Esophagus squamous epithelium (tissue), 5 donors: ENCODE measurements at places on chromosomes 5 and 9.

DNA sequence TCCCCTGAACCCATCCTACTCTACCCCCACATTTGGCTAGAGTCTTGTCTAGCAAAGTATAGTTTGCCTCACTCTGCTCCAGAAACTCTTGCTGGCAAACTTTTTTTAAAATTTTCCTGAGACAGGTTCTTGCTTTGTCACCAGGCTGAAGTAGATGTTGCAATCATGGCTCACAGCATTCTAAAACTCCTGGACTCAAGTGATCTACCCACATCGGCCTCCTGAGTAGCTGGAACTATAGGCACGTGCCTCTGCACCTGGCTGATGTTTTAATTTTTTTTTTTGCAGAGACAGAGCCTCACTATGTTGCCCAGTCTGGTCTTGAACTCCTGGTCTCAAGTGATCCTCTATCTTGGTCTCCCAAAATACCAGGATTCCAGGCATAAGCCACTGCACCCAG lies 175.8 kb upstream of the FBXL17 start:
- DNase-seq: no peak

DNA sequence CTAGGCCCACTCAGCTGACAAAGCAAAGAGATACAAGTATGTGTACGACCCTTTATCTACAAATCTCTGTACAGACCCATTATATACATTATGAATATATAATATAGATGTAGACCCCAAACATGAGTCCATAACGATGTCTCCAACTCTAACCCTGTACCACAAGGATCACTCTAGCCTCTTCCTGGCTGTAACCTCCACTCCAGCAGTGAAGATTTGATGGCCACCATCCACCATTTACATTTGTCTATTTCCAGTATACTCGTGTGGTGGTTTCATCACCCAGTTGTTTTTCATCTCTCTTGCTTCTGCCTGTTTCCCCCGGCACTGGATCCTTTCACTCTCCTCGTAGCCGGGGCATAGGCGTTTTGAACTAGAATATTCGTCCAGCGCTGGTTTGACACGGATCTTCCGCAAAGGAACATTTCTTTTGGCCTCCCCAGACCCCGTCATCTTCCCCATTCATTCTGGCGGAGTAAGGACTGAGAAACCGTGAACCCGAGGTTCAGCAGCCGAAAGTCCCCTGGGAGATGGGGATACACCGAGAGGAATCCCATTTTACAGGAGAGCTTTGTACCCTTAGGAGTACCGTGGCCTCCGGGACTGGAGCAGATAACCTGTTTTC lies 828 bp upstream of the TRIO start:
- no peak for DNase-seq

GRCh38 chr5:127076315-127077129 lies 3.2 kb upstream of the C5orf63 start:
- DNase-seq: no peak

GRCh38 chr9:25700430-25700829 lies 22.2 kb upstream of the TUSC1 start:
- DNase-seq: no peak

DNA sequence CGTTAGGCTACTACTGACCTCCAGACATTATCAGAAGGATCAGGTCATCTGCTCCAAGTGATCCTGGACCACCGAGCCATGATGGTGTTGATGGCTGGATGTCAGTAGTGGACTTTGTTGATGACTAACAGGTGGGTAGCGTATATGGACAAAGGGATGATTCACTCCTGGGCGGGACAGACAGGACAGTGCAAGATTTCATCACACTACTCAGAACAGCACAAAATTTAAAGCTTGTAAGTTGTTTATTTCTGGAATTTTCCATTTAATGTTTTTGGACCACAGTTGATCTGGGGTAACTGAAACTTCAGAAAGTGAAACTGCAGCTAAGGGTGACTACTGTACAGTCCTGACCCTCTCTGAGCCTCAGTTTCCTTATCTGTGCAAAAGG lies 12.7 kb downstream of the PDGFRB start:
- DNase-seq: no peak

GRCh38 chr9:4137234-4137633 lies 162.6 kb downstream of the GLIS3 start:
- DNase-seq: no peak

- no peak for DNase-seq
Measured at GRCh38 chr5:54362434-54362833, 52.1 kb upstream of the ARL15 start.

- no peak for DNase-seq
Measured at GRCh38 chr5:133240425-133241091, 188.7 kb downstream of the HSPA4 start.
